ENCODE measurements at places on chromosomes 7 and 10.

DNA sequence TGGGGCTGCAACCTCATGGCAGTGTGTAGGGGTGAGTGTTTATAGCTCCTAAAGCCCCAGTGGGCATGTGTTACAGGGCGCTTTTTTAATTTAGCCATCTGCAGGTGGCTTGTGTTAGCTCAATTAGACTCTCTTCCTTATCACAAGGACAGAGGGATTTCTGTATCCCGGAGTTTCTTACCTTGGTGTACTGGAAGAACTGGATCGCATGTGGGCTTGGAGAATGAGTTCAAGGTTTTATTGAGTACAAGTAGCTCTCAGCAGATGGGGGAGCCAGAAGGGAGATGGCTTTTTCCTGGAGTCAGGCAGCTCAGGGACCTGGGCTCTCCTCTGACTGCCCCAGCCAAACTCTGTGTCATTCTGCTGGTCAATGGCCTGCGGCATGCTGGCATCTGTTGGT is 153.5 kb upstream of the C7orf33 start:
- no peak for DNase-seq

- DNase-seq: no peak
Observed at GRCh38 chr10:70743430-70743788, 41.8 kb downstream of the TBATA start.

GRCh38 chr10:80492848-80493521 is 38.9 kb downstream of the TSPAN14 start:
- no peak for DNase-seq

- DNase-seq: no peak
Observed at GRCh38 chr7:44277851-44278250, 47.5 kb downstream of the CAMK2B start.

DNA sequence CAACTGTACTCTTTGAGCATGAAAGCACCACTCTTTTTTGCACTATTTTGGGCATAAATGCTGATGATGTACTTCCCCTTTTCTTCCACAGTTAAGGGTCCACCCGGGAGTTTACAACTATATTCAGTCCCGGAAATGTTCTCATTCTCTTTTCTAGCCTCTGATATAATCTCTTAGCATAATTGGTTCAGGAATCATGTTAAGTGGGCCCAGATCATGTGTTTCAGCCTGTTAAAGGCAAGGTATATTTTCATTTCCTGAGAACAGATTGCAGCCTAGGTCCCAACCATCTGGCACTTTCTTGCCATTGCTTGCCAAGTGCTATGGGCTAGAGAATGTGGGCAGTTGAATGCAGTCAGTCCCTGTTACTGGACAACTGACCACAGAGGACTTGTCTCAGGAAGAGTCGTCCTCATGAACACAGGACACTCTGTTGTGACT is 111.4 kb upstream of the GLCCI1 start:
- no peak for DNase-seq

- DNase-seq: peak; percentile 64
Observed at GRCh38 chr10:132961787-132962622, 19.6 kb upstream of the CFAP46 start.

DNA sequence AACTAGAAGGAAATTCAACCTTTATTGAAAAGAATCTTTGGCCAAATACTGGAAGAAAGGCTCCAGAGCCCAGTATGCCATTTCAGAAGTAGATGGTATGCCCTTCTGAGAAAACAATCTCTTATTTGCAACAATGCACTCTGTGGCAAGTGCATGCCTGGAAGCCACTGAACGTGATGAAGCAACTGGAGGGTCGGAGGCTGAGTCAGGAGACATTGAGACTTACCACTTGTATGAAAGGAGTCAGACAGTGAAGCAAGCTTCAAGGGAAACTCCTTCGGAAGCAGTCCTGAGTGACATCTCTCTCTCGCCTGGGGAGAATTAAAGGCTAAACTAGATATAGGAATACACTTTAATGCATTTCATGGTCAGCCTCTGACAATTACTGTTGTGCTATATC is 353.7 kb downstream of the NRG3 start:
- DNase-seq: no peak

GRCh38 chr7:37552030-37552429 is 103.4 kb upstream of the ELMO1 start:
- DNase-seq: no peak

GRCh38 chr10:112809736-112810135 is 140.3 kb upstream of the TCF7L2 start:
- no peak for DNase-seq

DNA sequence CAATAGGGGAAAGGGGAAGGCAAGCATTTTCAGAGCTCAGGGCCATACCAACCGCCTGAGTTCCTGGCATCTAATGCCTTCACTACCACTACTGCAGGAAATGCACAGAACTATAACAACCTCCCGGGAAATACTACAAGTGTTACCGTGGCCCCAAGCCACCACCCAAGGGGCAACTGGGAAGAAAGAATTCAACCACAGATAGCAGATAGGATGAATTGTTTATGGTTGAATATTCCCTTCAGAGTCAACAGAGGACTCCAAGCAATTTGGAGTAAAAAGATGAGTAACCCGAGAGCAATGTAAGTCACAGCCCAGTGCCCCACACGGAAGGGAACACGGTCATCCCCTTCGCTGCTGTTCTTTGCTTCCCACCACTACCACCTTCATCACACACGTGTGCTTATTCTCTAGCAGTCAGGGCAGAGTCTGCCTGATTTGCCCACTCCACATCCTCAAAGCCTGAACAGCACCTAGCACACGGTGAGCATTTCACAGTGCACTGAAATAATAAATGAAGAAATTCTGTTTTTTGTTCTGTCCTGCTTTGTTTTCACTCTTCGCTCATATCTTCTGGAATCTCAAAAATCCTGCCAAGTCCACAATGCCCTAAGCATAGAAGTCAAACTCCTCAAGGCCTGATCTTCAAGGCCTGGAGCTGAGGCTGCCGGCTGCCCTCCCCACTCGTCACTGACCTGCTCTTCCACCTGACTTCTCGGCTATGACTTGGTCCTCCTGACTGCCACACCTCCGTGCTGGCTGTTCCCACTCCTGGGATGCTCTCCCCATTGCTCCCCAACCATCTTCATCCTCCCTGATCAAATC is 221.1 kb downstream of the KCNMA1 start:
- DNase-seq: peak; percentile 89

DNA sequence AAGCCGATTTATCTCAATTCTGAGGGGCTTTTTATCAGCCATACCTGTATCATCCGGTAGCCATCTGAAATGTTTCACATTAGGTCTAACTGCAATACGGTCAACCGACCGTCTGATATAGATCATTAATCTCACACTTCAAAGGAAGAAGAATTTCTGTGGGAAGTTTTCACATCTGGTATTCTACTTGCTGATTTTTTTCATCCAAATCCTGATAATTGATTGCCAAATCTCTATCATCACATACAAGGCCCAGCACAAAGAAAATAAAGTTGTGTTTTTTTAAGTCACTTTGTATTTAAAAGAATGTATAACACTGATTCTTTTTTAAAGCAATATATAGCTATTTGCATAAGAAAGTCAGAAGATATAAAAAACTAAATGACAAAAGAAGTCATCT is 132.3 kb downstream of the DKK1 start:
- DNase-seq: no peak

DNA sequence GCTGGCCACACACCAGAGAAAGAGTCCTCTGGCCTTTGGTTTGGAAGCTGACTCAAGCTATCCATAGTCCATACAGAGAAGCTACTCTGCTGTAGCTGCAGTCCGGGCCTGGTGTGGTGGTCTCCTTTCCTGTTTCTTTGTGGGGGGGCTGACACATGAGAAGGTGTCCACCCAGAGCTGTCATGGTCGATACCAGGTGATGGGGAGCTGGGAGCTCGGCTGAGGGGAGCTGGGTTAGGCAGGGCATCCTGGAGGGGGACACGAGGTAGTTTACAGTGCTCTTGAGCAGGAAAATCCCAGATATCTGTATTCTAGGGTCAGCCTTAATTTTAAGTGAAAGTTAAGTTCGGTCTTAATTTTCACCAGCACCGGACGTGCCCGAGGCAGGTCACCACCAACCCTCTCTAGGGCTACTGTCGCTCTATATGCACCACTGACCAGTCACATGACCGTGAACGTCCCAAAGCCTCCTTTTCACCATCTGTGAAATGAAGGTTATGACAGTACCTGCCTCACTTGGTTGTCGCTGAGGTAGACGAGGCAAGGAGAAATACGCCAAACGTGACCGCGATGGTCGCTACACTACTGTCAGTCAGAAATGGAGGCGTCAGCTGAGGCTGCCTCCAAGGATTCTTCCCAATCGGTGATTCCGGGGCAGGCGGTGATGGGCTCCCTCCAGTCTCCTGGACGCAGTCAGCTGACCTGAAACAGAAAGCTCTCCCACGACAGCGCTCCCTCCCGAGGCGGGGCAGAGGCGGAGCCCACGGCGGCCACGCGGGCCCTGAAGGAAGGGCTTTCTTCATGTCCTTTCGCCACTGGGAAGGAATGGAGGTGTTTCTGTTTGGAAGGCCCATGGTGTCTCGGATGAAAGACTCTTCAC is 69.4 kb upstream of the SHH start:
- no peak for DNase-seq

DNA sequence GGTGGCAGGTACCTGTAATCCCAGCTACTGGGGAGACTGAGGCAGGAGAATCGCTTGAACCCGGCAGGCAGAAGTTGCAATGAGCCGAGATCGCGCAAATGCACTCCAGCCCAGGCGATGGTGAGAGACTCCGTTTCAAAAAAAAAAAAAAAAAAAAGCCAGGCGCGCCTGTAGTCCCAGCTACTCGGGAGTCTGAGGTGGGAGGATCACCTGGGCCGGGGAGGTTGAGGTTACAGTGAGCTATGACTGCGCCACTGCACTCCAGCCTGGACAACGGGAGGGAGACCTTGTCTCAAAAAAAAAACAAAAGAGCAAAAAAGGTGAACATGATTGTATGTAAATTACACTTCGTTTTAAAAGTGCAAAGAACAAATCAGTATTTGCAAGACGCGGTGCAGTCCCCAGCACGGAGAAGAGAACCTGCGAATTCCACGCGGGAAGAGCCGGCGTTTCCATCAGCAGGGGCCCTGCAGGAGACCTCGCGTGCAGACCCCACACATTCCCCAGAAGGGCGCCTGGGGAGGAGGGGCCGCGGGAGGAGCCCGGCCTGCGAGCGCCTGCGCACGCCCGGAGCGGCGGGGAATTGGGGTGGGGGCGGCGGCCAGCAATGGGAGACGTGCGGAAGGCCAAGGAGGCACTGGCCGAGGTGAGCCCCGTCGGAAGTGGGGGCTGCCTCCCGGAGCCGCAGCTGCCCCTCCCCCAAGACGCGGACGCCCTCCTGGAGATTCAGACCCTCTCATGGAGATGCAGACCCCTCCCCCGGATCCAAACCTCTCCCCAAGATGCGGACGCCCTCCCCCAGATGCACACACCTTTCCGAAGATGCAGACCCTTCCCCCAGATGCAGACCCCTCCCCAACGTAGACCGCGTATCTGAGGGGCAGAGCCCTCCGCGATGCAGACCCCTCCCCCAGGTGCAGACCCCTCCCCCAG is 16.7 kb upstream of the SUN1 start:
- no peak for DNase-seq

- no peak for DNase-seq
Observed at GRCh38 chr10:77504873-77505257, 132.7 kb downstream of the KCNMA1 start.

DNA sequence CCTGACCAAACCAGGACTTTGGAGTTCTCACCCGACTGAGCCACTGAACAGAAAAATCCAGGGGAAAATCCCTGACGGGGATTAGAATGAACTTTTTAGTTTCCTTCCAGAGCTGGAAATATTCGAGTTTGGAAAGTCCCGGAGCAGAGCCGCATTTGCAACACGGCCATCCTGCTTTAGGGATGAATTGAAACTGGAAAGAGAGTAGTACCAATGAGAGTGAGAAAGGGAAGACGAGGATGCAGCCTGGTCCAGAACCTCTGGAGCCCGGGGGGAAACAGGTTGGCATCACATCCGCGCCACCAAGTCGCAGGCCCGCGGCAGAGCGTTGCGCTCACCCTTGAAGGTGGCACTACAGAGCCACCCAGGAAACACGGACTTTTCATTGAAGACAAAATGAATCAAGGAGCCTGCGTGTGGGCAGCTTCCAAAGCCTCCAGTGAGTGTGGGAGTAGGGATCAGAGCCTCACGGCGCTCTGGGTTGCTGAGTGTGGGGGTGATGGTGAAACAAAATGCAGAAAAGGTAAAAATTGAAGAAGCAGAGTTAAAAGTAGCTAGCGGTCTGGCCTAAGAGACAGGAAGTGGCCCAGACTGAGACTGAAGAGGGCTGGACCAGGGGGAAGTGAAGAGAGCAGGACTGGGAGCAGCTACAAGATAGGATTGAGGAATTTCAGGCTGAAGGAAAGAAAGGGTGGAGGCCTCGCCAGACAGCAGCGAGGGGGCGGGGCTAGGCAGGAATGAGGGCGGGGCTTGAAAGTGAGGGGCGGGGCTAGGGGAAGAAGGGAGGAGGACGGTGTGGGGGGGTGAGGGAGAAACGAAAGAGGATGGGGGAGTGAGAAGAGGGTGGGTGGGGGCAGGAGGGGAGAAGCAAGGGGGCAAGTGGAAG is 1.8 kb downstream of the SMURF1 start:
- DNase-seq: peak; percentile 71

DNA sequence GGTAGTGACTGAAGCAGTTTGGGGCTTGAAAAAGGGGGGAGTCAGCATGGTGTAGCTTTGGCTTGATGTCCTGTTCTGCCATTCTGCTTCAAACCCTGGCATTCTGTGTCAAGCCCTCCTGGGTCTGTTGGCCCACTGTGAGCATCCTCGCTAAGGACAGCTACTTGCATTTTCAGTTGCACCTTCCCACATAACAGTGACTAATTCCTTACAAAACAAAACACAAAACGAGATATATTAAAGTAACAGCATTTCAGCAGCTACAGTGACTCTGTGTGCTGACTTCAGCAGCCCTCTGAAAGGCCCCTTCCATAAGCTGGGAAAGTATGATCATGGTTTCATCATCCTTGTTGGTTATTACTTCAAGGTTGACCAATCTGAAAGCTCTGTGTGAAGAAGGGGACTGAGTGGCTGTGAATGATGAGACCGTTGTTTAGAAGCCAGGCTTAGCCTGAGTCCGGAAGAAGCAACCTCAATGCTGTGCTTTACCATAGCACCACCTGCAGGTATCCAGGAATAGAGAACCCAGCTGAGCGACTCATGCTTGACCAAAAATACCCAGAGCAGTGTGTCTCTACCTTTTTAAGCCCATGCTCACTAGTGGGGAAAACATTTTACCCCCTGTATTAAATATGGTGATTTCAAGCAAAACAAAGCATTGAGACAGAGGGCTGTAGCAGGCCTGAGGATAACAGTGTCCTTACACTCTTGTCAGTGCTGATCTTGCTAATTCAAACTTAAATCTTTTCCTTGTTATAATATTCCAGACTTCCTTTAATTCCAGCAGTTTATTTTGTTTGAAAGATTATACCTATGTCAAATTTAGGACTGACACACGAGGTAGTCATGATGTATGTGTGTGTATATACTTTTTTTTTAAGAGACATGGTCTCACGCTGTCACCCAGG is 42.6 kb upstream of the CC2D2B start:
- DNase-seq: peak; percentile 74

- DNase-seq: no peak
Observed at GRCh38 chr10:128693493-128694131, 567.4 kb upstream of the MKI67 start.

DNA sequence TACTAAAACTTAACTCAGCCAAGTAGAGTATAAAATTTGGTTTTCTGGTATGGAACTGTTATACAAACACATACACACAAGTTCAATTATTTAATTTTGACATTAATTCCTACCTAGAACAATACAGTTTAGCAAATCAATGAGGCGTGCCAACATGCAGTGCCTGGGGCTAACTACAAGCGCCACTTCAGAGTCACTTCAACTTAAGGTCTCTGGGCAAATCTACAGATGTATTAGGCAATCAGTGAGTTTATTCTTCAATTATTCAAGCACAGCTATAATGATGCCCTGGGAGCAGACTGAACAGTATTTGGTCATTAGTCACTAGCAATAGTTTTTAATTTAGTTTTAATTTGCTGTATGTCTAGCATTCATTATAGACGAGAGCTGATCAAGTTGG is 51.6 kb downstream of the HIBADH start:
- no peak for DNase-seq

Measured in T47D (cell line).